A375 (cell line): ENCODE measurements at places on chromosomes 7 and 10. TPM values are rescaled to one million over a fixed set of nuclear protein-coding genes. Genes with fewer than 3 reads are reported as not detected.

The SUFU gene
- total RNA-seq: 7.4 and 7.5 TPM in 2 replicates

The PRPF18 gene
- total RNA-seq: 25.8 and 39.0 TPM in 2 replicates

The NUDT5 gene
- 46.3 and 57.6 TPM in 2 replicates for total RNA-seq

The MRC1 gene
- not detected in 2 replicates for total RNA-seq

The CNPY1 gene
- not detected in 2 replicates for total RNA-seq

The FKBP9 gene
- total RNA-seq: 94.3 and 101 TPM in 2 replicates

The GDF2 gene
- total RNA-seq: not detected in 2 replicates

The CYP2C9 gene
- not detected in 2 replicates for total RNA-seq

The PYROXD2 gene
- 33.7 and 35.6 TPM in 2 replicates for total RNA-seq

The NUP205 gene
- 72.2 and 72.9 TPM in 2 replicates for total RNA-seq

The SLC18A3 gene
- total RNA-seq: not detected in 2 replicates

The PAX4 gene
- not detected in 2 replicates for total RNA-seq

The MACC1 gene
- total RNA-seq: 0.08 and 0.19 TPM in 2 replicates

The FZD1 gene
- 12.8 and 14.3 TPM in 2 replicates for total RNA-seq

The SLC35B4 gene
- 43.0 and 49.1 TPM in 2 replicates for total RNA-seq

The SMIM30 gene
- 21.5 and 31.8 TPM in 2 replicates for total RNA-seq

The PNLIP gene
- not detected in 2 replicates for total RNA-seq

The PAPSS2 gene
- total RNA-seq: 18.9 and 19.0 TPM in 2 replicates

The CRHR2 gene
- total RNA-seq: not detected in 2 replicates

The GJC3 gene
- total RNA-seq: 0.32 TPM in 1 of 2 replicates, not detected in the other

The SPDYE9 gene
- total RNA-seq: not detected in 2 replicates

The CCDC172 gene
- total RNA-seq: not detected in 2 replicates

The FGFR2 gene
- 0.53 and 0.64 TPM in 2 replicates for total RNA-seq

The POLR2J3 gene
- 42.0 and 46.6 TPM in 2 replicates for total RNA-seq

The RSPH10B2 gene
- total RNA-seq: 0.11 and 0.19 TPM in 2 replicates

The STX1A gene
- 66.5 and 72.9 TPM in 2 replicates for total RNA-seq

The CHN2 gene
- 0.79 and 5.9 TPM in 2 replicates for total RNA-seq

The BAMBI gene
- total RNA-seq: 53.5 and 65.3 TPM in 2 replicates

The HOXA5 gene
- 13.1 and 25.2 TPM in 2 replicates for total RNA-seq

The AZGP1 gene
- 24.6 and 29.4 TPM in 2 replicates for total RNA-seq

The LBX1 gene
- not detected in 2 replicates for total RNA-seq

The AGAP5 gene
- 2.3 and 2.9 TPM in 2 replicates for total RNA-seq

The FAM180A gene
- total RNA-seq: not detected in 2 replicates

The WDFY4 gene
- total RNA-seq: 0.26 TPM in 1 of 2 replicates, not detected in the other

The GNGT1 gene
- not detected in 2 replicates for total RNA-seq

The IKZF1 gene
- not detected in 2 replicates for total RNA-seq

The CROT gene
- 4.5 and 5.7 TPM in 2 replicates for total RNA-seq

The CDNF gene
- 1.2 and 4.4 TPM in 2 replicates for total RNA-seq

The SYNPO2L gene
- total RNA-seq: not detected in 2 replicates

The DYDC2 gene
- total RNA-seq: not detected in 2 replicates
